ENCODE measurements at places on chromosomes 2 and 18. TPM values are rescaled to one million over a fixed set of nuclear protein-coding genes. Genes with fewer than 3 reads are reported as not detected.

GRCh38 chr2:4247791-4248190, 544.4 kb downstream of the DCDC2C start:
- no peak for DNase-seq

DNA sequence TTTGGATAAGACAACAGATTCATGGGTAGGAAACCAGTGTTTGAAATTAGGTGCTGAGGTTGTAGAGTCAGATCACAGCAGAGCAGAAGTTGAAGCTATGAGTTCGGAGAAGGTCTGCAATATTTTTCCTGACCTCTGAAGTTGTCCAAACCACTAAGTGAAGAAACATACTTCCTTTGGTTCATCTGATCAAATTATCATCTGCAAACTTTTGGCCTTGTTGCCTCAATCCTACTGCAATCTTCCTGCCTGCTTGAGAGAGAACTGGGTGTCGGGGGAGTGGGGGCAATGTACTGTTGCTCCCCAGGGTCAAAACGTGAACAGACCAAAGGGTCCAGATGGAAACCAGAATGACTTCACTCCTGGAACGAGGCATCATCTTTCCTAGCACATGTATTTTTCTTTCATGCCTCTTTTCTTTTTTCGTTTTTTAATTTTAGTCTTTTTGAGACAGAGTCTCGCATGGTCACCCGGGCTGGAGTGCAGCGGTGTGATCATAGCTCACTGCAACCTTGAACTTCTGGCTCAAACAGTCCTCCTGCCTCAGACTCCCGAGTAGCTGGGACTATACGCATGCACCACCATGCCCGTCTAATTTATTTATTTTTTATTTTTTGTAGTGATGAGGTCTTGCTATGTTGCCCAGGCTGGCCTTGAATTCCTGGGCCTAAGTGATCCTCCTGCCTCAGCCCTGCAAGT, 42.7 kb downstream of the RAB31 start:
- DNase-seq, result no peak

DNA sequence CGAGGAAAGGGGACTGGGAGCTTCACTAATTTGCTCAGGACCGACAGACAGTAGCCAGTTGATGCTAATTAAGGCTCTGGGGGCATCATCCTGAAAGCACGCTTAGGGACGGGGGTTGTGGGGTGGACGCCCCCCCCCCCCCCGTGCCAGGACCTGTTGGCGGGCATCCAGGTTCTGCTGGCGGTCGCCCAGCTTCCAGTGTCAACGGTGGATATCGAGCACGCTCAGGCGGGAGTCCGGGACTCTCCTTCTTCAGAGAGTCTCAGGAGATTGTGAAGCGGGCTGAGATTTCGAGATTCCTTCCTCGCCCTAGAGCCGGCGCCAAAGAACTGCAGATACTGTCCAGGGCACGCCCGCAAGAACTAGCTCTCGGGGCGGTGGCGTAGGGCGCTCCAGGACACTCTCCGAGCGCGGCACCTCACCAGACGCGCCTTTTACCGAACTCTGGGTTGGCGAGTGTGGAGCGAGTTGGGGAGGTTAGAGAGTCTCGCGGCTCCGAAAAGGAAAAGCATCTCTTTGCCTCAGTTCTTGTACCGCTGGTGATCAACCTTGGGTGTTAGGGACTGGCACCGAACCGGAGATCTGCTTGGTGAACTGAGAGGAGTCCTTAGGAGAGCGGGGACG, 5.6 kb downstream of the RAX start:
- DNase-seq, result no peak

- DNase-seq, result no peak
These were observed 721 bp downstream of the FHOD3 start for GRCh38 chr18:36298126-36298741.

DNA sequence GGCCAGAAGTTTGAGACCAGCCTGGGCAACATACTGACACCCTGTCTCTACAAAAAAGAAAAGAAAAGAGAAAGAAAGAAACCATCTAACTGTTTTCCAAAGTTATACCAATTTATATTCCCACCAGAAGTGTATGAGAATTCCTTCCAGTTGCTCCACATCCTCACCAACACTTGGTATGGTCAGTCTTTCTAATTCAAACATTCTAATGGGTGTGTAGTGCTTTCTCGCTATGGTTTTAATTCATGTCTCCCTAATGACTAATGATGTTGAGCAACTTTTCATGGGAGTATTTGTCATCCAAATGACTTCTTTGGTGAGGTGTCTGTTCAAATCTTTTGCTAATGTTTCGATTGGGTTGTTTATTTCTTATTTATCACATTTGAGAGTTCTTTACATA, 10.5 kb upstream of the B3GNT7 start:
- no peak for DNase-seq

DNA sequence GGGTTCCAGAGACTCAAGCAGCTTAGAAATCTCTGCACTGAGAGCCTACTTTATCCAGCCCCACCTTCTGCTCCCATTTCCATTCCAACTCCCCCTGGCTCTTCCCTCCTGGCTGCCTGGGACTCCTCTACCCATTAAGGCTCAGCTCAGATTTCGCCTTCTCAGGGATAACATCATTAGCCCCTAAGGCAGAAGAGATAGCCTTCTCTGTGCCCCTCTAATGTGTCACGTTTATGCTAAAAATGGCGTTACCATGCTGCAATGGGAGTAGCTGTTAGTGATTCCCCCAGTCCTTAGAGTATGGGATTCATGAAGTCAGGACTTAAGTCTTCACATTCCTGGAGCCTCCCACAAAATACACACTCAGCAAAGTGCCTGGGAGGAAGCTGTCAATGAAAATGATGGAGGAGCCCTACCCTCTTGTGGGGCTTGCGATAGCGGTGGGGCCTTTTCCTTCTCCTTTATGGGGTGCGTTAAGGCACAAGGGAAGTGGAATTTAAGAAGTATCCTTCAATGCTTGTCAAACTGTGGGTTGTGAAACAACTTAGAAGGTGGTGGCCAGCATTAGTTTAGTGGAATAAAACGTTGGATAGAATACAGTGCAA, 144.7 kb upstream of the COPS8 start:
- DNase-seq, result no peak

- DNase-seq, result no peak
These were observed 33.9 kb upstream of the CCDC102B start for GRCh38 chr18:68764016-68764415.

GRCh38 chr2:237765875-237766274, 32.7 kb upstream of the RBM44 start:
- no peak for DNase-seq

- no peak for DNase-seq
These were observed 75.9 kb downstream of the SH3BP4 start for GRCh38 chr2:235027558-235028214.

- DNase-seq, result no peak
These were observed 29.8 kb downstream of the ADD2 start for GRCh38 chr2:70738159-70738558.

GRCh38 chr2:207594264-207594663, 30.9 kb downstream of the METTL21A start:
- no peak for DNase-seq

- no peak for DNase-seq
These were observed 164.6 kb downstream of the TMEM247 start for GRCh38 chr2:46643951-46644350.

DNA sequence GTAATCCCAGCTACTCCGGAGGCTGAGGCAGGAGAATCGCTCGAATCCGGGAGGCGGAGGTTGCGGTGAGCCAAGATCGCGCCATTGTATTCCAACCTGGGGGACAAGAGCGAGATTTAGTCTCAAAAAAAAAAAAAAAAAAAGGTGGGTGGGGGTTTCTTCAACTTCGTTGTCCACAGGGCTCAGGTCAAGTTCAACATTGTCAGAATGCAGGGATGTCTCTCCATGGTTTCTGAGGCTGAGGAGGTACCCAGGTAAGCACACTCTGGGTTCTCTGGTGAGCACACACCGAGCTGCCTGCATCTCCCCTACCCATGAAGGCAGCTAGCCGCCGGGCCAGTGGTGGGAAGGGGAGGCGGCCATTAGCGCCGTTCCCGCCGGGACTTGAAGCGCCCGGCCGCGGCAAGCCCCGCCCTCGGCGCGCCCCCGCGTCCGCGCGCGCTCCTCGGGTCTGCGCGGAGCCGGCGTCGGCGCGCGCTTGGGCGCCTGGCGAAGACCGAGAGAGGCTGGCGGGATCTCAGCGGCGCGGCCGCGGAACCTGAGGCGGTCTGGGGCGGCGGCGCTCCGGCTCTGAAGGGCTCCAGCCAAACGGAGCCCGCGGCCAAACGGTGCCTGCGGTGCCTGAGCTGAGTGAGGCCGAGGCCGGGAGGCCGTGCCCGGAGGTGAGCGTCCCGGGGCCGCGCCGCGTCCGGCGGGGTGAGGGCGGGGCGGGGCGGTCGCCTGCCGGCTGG, at the start of gene UBXN2A:
TSS of gene UBXN2A (plus strand) at position 477 of the 731 bp plus-strand sequence. CDS start 17,852 bp downstream, outside the sequence.
- DNase-seq, result peak; percentile 45

DNA sequence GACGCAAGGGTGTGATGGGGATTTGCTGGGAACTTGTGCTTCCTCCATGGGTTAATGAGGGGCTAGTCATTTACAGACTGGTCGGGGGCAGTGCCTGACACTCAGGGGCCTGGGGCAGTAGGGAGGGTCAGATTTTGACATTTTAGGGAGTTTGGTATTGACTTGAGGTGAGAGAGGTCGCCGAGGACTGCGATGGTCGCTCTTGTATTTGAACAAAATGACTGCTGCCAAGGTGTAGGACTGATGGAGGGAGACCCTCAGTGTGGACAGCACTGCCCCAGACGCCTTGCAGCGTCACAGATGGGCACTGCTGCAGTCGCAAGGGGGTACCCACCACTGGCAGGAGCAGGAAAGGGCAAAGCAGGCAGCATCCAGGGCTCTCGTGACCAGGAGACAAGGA, 182.9 kb downstream of the RTP5 start:
- no peak for DNase-seq

DNA sequence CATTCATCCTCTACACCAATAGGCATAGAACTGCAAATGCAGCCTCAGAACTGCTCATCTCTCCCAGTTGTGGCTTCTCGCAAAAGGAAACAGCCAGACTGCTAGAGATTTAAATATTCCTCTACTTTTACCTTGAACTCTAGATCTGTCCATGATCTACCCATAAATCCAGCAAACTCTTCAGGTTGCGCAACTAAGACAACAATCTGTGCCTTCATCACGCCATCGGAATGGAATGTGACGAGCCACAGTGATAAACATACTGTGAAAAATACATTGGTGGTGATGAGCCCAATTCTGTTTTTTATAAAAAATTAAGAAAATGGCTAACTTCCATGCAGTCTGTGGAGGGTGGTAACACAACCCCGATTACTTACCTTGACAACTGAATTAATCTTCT, 626.7 kb downstream of the LRRTM4 start:
- no peak for DNase-seq

DNA sequence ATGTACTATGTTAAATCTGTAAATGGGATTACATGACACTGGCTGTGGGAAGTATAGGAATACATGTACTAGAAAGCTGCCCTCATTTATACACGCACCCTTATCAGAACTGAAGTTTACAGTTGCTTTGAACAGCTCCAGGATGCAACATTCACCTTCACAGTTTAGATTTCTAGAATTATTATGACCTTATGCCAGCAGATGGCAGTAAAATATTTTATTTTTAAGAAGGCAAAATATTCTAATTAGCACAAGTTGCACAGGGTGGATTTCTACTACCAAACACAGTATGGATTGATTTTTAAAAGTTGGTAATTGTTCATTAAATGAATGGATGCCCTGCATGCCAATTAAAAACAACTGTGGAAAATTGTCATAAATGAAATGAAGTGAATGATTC, 670.4 kb downstream of the KCNJ3 start:
- peak; percentile 3 for DNase-seq

DNA sequence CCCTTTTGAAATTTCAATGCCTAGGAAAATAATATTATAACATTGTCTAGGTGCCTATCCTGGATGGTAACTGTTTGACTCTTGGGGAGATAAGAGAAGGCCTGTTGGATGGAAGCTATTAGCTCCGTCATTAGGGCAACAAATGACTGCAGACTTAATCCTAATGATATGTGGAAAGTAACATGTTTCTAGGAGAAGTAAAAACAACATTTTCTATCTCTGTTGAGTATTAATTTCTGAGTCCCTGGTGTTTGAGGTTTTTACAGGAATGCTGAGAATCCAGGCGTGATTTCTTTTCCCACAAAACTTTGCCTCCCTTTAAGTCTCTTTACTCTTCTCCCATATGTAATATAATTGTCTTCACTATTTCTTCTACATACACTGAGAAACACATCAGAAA, 159.1 kb downstream of the GALNT1 start:
- DNase-seq, result no peak

DNA sequence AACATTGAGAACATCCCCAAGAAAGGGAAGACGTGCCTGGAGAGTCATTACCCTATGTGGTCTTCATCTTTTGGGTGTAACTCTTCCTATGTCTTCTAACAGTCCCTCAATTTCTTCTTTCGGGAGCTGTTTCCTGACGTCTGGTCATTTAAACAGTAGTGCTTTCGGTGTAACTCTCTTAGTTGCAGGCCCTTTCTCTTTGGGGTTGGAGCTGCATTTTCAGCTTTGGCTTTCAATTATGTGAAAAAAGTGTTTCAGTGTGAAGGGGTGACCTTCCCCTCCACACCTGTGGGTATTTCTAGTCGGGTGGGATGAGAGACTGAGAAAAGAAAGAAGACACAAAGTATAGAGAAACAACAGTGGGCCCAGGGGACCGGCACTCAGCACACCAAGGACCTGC, 105.9 kb downstream of the CERS6 start:
- DNase-seq, result no peak

GRCh38 chr2:212227755-212228154, 310.8 kb downstream of the ERBB4 start:
- peak; percentile 52 for DNase-seq

- no peak for DNase-seq
These were observed 369.0 kb downstream of the CBLN2 start for GRCh38 chr18:72174972-72175649.

- no peak for DNase-seq
These were observed 41.7 kb downstream of the MYO7B start for GRCh38 chr2:127577208-127577475.

- DNase-seq, result no peak
These were observed 207.3 kb upstream of the RAB6C start for GRCh38 chr2:129772190-129772579.

DNA sequence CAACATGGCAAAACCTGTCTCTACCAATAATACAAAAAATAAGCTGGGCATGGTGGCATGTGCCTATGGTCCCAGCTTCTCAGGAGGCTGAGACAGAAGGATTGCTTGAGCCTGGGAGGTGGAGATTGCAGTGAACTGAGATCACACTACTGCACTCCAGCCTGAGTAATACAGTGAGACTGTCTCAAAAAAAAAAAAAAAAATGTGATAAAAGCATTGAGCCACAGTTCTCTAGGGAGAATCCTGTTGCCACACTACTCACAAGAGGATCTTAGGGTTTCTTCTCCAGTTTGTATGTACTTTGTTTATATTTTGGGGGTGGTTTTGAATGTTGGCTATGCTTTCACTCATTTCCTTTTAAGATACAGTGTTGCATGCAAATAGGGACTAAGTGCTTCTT, 62.0 kb downstream of the TMEM185B start:
- DNase-seq, result no peak

- no peak for DNase-seq
These were observed 59.0 kb downstream of the ANKRD44 start for GRCh38 chr2:197251576-197251975.

- no peak for DNase-seq
These were observed 65.0 kb upstream of the MMADHC start for GRCh38 chr2:149652526-149652925.

The DNMT3A gene
- total RNA-seq, result 14.3 TPM

The ALK gene
- not detected for total RNA-seq

The CKAP2L gene
- total RNA-seq, result 27.5 TPM

The REG3A gene
- not detected for total RNA-seq

The CDH2 gene
- total RNA-seq, result 0.15 TPM

The CNDP1 gene
- not detected for total RNA-seq

The DAW1 gene
- total RNA-seq, result 0.20 TPM

The EGR4 gene
- total RNA-seq, result 0.37 TPM

The RFX8 gene
- total RNA-seq, result not detected

The BOLL gene
- total RNA-seq, result not detected

The REG3G gene
- total RNA-seq, result 0.86 TPM

The STON1 gene
- total RNA-seq, result 1.4 TPM
